ENCODE measurements at places on chromosomes 6 and 20. TPM values are rescaled to one million over a fixed set of nuclear protein-coding genes. Genes with fewer than 3 reads are reported as not detected.

GRCh38 chr6:116352515-116353471 is 18.0 kb upstream of the DSE start:
- H3K4me3 ChIP-seq = no peak overlapping the region
- DNase-seq = no peak
- no peak overlapping the region for H3K27ac ChIP-seq
- H3K4me1 ChIP-seq = no peaks in the 10 kb centered on the region
- no peaks in the 10 kb centered on the region for H3K36me3 ChIP-seq

DNA sequence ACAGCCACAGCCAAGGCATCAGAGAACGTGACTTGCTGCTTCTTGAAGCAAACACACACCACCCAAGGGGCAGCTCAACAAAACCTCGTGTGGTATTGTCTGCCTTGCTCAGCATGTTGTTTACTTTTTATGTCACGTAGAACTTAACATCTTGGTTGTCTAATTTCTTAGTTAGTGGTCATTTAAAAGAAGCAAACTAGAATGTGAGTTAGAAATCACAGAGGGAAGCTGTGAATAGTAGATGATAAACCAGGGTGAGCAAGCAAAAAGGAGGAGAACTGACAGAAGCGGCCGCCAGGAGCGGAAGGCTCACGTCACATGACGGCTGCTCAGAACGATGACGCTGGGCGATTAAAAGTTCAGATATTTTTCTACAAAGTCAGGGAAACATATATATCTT is 51.5 kb upstream of the KIF25 start:
- H3K4me3 ChIP-seq = no peak overlapping the region
- H3K27ac ChIP-seq = no peak overlapping the region
- no peak for DNase-seq
- H3K36me3 ChIP-seq = no peaks in the 10 kb centered on the region
- H3K27me3 ChIP-seq = no peaks in the 10 kb centered on the region
- H3K4me1 ChIP-seq = no peaks in the 10 kb centered on the region

DNA sequence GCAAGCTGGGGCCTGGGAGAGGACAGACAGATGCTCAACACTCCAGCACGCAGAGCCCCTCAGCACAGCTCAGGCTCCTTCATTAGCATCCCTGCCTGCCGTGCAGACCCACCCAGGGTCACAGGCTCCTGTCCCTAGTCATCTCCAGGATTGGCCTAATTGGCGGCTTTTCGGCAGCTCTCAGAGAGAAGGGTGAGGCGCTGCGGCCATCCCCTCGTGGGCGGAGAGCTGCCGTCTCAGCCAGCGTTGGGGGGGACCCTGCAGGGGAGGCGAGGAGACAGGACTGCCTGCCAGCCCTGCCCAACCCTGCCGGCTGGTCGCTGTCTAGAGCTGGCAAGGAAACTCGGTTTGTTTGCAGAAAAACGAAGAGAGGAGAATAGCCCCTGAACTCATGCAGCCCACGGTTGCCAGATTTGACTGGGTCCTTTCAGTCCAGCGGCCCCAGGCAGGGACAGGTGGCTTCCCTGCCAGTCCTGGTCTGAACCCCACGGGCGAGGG is 26.8 kb downstream of the BHLHE23 start:
- DNase-seq = no peak
- H3K4me3 ChIP-seq = no peak overlapping the region
- no peak overlapping the region for H3K27ac ChIP-seq
- peaks cover 2% of the 10 kb centered on the region for H3K27me3 ChIP-seq

- H3K4me1 ChIP-seq = no peaks in the 10 kb centered on the region
- no peak overlapping the region for H3K4me3 ChIP-seq
- no peaks in the 10 kb centered on the region for H3K36me3 ChIP-seq
- H3K27ac ChIP-seq = no peak overlapping the region
Measured at GRCh38 chr6:69933239-69933638, 66.9 kb downstream of the COL19A1 start.

DNA sequence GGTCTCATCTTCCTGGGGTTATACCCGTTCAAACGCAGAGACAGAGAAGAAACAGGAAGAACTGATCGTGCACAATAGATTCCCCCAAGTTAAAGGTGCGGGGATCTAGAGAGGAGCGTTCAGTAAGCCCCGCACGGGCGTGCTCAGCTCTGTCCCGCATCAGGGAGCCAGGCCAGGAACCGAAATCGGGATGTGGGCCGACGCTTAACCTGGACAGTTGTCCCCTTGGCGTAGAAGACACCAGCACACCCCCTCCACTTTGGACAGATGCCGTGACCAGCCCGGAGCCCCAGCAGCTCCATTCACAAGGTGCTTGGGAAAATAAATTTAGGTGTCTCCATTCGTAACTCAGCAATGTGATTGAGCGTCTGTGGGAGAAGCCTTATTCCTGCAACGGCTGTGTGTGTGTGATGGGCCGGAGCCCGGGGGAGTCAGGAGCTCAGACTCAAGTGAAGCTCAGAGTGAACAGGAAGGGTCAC is 24.0 kb upstream of the GATA5 start:
- no peak overlapping the region for H3K4me3 ChIP-seq
- no peaks in the 10 kb centered on the region for H3K27me3 ChIP-seq
- H3K36me3 ChIP-seq = no peaks in the 10 kb centered on the region
- peaks cover 3% of the 10 kb centered on the region for H3K4me1 ChIP-seq
- no peak overlapping the region for H3K27ac ChIP-seq

DNA sequence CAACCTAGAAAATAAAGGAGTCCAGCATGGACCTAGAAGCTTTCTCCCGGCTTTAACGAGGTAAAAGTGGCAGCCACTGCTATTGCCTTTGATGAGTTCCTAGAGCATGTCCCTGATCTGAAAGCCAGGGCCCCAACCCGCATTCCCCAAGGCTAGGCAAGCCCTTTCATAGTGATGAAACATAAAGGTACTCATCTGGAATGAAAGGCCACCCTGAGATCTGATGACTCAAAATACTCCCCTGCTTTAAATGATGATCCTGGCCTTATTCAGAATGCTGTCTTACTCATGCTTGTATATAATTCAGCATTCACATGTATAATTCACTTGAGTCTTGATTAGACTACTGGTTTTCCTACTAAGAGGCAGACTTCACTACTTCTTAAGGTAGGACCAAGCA is 21.3 kb downstream of the TTPAL start:
- no peak for DNase-seq
- peaks cover 86% of the 10 kb centered on the region for H3K36me3 ChIP-seq
- H3K4me3 ChIP-seq = no peak overlapping the region
- H3K27ac ChIP-seq = no peak overlapping the region
- H3K27me3 ChIP-seq = no peaks in the 10 kb centered on the region
- no peaks in the 10 kb centered on the region for H3K4me1 ChIP-seq

- peaks cover 28% of the 10 kb centered on the region for H3K27me3 ChIP-seq
- H3K4me1 ChIP-seq = peaks cover 10% of the 10 kb centered on the region
- no peak for DNase-seq
- no peak overlapping the region for H3K27ac ChIP-seq
- H3K36me3 ChIP-seq = no peaks in the 10 kb centered on the region
Measured at GRCh38 chr6:131954775-131955107, 3.6 kb upstream of the CCN2 start.

- no peaks in the 10 kb centered on the region for H3K27me3 ChIP-seq
- no peak for DNase-seq
- no peak overlapping the region for H3K4me3 ChIP-seq
Measured at GRCh38 chr6:94735270-94735669, 842.1 kb upstream of the MANEA start.

DNA sequence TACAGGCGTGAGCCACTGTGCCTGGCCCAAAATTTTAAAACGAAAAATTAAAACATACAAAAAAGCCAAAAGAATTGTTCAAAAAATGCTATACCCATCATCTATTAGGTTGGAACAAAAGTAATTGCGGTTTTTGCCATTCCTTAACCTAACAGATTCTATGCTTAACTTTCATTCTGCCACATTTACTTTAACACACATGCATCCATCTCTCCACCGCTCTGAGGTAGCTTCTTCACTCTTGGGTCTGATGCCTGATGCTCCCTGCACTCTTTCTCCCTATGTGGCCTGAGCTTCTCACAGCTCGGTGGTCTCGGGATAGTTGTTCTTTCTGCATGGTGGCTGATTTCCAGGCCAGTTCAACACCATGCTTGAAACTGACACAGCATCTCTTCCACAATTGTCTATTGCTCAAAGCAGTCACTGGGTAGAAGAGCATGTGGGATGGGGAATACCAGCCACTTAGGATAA is 4.7 kb upstream of the MANBAL start:
- no peak for DNase-seq
- H3K4me1 ChIP-seq = no peaks in the 10 kb centered on the region
- no peak overlapping the region for H3K27ac ChIP-seq
- H3K27me3 ChIP-seq = no peaks in the 10 kb centered on the region
- H3K36me3 ChIP-seq = no peaks in the 10 kb centered on the region
- H3K4me3 ChIP-seq = no peak overlapping the region

DNA sequence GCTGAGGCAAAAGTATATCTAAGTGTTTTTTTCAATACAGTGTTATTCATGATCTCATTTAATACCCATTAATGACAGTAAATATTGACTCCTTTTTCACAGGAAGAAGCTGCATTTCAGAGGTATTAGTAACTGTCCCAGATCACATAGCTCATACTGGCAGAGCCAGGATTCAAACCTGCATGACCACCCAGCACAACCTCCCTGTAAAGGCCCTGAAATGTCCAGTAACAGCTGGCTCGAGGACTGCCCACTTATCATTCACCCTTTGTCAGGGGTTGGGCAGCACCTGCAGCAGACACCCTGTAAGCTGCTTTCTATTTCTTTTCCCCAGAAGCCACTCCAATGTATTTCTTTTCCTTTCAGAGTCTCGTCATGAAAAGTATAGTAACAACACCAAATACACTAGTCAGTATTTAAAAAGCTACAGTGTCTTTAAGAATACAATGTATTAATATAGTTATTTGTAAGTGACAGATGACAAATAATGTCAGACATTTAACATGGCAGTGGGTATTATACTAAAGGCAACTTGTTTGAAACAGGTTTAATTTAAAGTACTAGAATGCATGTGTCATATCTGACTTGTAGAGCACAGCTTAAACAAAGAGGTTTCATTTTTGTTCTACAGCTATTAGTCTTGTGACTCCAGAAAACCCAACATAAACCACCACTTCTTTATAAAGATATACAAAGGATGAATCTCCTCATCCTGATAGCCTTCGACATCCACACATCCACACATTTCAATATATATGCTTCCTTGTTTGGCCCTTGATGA is 841.6 kb upstream of the GJE1 start:
- H3K4me3 ChIP-seq = no peak overlapping the region
- H3K27me3 ChIP-seq = no peaks in the 10 kb centered on the region
- H3K27ac ChIP-seq = no peak overlapping the region
- no peak for DNase-seq

GRCh38 chr6:8499540-8499939 is 64.2 kb upstream of the SLC35B3 start:
- no peak overlapping the region for H3K4me3 ChIP-seq
- no peak overlapping the region for H3K27ac ChIP-seq
- no peaks in the 10 kb centered on the region for H3K4me1 ChIP-seq
- H3K27me3 ChIP-seq = no peaks in the 10 kb centered on the region
- no peak for DNase-seq
- no peaks in the 10 kb centered on the region for H3K36me3 ChIP-seq

DNA sequence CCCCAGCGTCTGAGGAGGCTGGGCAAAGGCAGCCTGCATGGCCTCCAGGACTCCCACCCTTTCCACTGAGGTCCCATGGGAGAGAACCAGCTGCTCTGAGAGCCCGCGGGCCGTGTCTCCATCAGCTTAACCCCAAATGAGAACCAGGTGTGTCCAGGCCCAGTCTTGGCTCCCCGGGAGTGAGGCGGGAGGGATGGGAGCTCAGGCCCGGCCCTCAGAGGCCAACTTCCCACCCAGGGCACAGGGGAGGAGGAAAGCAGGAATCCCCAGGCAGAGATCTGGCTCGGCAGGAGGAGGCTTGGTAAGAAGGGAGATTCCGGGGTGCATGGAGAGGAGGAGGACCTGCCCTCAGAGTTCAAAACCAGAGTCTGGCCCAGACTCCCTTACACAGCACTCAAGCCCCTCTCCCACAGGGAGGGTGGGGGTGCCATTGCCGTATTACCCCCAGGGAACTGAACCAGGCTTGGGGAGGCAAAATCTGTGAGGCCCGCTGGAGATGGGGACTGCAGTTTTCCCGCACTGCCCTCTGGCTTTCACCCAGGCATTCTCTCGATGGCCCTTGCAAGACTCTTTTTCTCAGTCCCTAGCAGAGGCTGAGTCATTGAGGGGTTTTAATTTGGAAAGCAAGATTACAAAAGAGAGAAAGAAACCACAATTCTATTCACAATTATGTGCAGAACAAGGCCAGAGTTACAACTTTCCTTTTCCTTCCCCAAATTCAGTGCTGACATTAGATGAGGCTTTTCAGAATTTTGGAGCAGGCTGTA is 17.1 kb downstream of the FOXF2 start:
- no peaks in the 10 kb centered on the region for H3K4me1 ChIP-seq
- H3K36me3 ChIP-seq = no peaks in the 10 kb centered on the region
- H3K4me3 ChIP-seq = no peak overlapping the region
- no peak for DNase-seq

- H3K36me3 ChIP-seq = peaks cover 61% of the 10 kb centered on the region
- no peak overlapping the region for H3K27ac ChIP-seq
- no peak for DNase-seq
- no peaks in the 10 kb centered on the region for H3K27me3 ChIP-seq
- H3K4me3 ChIP-seq = no peak overlapping the region
- no peaks in the 10 kb centered on the region for H3K4me1 ChIP-seq
Measured at GRCh38 chr6:30194797-30195690, 18.2 kb downstream of the TRIM26 start.

DNA sequence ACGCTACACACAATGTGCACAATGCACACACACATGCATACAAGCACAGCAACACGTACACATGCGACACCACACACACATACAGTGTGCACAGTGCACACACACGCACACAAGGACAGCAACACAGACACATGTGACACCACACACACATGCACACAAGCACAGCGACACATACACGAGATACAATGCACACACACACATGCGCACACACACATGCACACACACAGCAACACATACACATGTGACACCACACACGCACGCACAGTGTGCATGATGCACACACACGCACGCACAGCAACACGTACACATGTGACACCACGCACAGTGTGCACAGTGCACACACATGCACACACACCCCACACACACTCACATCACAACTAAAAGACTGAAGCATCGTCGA is 327.3 kb downstream of the THBS2 start:
- no peak overlapping the region for H3K4me3 ChIP-seq
- no peaks in the 10 kb centered on the region for H3K4me1 ChIP-seq
- DNase-seq = no peak
- no peaks in the 10 kb centered on the region for H3K27me3 ChIP-seq
- no peak overlapping the region for H3K27ac ChIP-seq
- no peaks in the 10 kb centered on the region for H3K36me3 ChIP-seq

Gene TBPL1
- total RNA-seq = 29.0 TPM

Gene SIGLEC1
- 0.90 TPM for total RNA-seq

Gene APMAP
- total RNA-seq = 49.3 TPM

Gene CLVS2
- 0.05 TPM for total RNA-seq

Gene PARD6B
- total RNA-seq = 3.1 TPM

Gene C6orf118
- 0.24 TPM for total RNA-seq
